ENCODE measurements at places on chromosomes 5 and 9. TPM values are rescaled to one million over a fixed set of nuclear protein-coding genes. Genes with fewer than 3 reads are reported as not detected.

DNA sequence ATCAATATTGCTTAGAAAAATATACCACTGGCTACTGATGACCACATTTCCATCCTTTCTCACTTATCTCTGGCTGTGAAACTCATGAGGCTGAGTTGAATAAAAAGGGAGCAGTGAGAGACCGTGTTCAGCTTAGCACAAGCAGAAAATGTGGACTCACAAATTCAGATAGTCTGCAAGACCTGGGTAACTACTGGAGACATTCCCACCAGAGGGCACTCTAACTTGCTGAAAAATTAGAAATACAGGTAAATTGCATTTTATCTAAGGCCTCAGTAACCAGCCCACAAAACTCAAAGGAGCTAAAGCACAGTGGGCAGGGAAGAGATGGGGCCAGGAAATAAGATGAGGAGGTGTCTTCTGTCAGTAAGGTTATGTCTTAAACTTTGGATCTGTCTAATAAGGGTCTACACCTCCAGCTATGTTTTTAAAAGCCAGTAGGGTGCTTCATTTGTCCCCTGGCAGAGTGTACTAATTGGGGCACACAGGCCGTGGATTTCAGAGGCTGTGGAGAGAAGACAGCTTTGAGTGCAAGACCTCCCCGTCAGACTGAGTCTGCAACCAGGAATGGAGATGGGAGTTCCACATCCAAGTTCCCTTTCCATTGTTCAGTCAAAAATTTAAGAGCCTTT lies 8.7 kb upstream of the NDUFB6 start:
- DNase-seq = peak; percentile 70

DNA sequence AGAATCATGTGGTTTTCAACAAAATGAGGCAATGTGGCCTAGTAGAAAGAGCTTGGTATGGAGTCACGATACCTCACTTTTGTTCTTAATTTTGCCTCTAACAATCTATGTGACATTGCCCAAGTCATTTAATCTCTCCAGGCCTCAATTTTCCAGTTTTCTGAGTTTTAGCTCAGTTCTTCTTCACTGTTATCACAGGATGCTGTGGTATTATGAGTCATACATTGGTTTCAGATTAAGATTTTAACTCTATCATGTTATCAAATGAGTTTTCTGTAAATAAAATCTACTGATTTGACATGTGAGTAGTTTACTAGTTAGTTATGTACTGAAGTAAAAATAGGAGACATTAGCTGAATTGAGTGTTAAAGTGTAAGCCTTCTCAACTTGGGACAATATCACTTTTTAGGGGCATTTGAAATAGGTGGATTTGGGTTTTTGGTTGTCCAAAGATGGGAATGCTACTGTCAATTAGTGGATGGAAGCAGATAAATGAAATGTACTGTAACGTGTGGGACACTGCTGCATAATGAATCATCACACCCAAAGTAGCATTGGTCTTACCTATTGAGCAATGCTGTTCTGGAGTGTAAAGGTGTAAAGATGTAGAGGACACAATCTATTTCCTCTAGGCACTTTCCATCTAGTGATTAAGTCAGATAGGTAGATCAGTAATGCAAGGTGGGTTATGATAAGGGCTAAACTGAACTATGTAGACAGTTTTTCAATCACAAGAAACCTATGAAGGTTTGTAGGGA lies 73.3 kb downstream of the NNT start:
- DNase-seq = no peak

GRCh38 chr9:132207839-132208615 lies 46.2 kb downstream of the NTNG2 start:
- DNase-seq = no peak

DNA sequence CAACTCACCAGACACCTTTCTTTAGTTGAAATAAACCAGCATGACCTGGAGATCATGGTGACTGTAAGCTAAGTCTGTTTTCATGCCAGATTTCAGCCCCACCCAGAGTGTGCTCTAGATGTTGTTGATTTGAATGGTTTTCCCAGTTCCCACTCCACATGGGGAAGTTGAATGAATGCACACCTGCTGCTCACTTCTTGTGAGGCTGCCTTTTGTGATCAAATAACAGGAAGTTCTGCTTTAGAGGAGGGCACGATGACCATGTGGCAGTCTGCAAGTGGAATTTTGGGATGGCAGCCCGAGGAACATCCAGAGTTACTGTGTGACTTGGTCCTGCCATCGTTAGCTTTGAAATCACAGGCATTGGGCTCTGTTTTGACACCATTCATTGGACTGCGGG lies 18.7 kb downstream of the SLC46A2 start:
- no peak for DNase-seq

DNA sequence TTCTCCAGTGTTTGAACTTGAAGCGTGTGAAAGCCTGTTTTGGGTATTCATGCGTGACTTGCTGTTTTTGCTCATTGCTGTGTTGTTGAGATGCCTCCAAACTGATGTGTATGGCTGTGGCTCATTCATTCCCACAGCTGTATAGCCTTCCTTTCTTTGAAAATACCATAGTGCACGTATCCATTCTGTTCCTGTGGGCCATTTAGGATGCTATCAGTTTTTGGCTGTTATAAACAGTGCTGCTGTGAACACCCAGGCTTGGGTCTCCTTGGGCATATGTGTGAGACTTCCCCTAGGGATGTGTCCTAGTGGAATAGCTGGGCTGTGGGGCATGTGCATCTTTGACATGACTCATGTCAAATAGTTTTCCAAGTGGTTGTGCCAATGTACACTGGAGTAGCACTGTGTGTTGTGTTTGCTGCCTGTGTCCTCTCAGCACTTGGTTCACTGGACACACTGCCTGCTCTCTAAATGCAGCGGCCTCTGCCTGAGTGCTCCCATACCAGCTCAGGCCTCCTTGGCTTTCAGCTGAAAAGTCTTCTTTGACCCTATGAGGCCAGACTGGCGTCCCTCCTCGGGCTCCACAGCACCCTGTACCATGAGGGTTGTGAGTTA lies 102.6 kb upstream of the TBC1D2 start:
- no peak for DNase-seq

DNA sequence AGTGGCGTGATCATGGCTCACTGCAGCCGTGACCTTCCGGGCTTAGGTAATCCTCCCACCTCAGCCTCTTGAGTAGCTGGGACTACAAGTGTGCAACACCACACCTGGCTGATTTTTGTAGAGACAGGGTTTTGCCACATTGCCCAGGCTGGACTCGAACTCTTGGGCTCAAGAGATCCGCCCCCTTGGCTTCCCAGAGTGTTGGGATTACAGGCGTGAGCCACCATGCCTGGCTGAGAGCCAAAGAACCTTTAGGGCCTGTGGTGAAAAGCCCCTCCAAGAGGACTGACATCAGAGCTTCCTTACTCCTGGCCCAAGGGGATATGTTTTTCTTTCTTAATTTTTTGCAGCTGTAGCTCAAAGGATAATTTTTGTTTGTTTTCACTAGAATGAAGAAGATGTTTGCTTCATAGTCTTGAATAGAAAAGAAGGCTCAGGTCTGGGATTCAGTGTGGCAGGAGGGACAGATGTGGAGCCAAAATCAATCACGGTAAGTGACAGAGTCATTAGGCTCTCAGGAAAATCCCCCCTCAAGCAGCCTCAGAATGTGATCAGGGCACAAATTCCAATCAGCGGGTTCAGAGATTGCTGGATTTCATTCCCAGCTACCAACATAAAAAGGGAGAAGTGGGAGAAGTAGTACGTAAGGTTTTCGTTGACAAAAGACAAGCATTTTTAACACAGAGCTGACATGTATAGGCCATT lies 77.1 kb downstream of the GOLPH3 start:
- DNase-seq = no peak

- no peak for DNase-seq
These were observed 658 bp downstream of the PCDHGC4 start for GRCh38 chr5:141485321-141486055.

- DNase-seq = no peak
These were observed 280.4 kb downstream of the CDH9 start for GRCh38 chr5:26757941-26758340.

- no peak for DNase-seq
These were observed 134.7 kb downstream of the CDH6 start for GRCh38 chr5:31328040-31328733.

- DNase-seq = no peak
These were observed 93.5 kb downstream of the ZNF608 start for GRCh38 chr5:124652892-124653441.

DNA sequence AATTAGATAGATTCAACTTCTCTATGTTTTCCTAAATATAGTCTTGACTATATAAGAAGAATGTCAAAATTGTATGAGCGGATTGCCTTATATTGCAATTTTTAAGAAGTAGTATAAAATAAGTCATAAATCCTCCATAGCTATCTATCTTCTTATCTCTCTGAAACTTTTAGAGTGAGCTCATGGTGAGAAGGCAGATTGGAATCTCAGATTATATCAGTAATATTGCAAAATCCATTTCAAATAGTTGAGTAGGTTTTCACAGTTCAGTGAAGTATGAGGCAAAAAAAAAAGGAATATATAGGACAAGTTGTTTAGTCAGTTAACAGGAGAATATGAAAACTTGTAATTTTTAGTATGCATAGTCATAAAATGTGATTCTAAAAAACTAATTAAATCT lies 156.4 kb downstream of the FAM174A start:
- DNase-seq = no peak

DNA sequence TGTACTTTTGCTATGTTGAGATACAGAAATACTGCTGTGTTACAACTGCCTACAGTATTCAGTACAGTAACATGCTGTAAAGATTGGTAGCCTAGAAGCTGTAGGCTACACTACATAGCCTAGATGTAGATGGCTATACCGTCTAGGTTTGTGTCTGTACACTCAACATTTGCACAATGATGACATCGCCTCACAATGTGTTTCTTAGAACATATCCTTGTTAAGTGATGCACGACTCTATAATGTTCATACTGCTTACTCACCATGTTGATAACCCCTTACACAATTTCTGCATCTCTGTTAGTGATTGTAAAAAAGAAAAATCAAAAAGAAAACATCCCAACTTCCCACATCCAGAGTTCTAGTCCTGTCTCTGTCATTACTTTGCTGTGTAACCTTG lies 450.0 kb downstream of the CCDC171 start:
- DNase-seq = no peak

DNA sequence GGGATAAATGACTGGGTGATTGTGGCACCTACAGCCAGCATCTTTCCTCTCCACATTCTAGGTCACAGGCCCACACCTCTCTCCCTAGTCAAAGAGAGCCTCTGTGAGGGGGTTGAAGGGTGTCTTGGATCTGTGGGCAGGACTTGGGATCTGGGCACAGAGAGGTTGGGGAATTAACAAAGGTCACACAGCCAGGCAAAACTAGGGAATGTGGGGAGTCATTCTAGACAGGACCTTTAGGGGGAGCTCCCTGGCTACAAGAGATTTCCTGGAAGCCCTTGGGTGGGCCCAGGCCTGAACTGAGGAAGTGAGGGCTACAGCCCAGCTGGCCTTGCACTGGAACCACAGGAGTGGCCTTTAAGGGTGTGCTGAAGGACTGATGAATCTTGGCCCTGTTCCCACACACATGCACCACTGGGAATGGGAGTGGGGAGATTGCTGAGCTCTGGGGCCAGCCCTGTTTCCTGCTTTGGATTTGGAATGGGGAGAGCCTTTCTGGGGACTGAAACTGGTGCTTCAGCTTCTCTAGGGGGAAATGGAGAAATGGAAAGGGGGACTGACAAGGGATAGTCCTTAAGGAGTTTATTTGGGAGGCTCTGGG lies 12.4 kb upstream of the CXXC5 start:
- DNase-seq = no peak

- no peak for DNase-seq
These were observed 97.6 kb downstream of the TLE1 start for GRCh38 chr9:81591791-81592190.

GRCh38 chr9:4792054-4792571 lies 631 bp upstream of the RCL1 start:
- no peak for DNase-seq

GRCh38 chr5:157866536-157866935 lies 7.6 kb upstream of the CLINT1 start:
- no peak for DNase-seq

GRCh38 chr9:136952321-136952850 lies 313 bp downstream of the LCN12 start:
- no peak for DNase-seq

DNA sequence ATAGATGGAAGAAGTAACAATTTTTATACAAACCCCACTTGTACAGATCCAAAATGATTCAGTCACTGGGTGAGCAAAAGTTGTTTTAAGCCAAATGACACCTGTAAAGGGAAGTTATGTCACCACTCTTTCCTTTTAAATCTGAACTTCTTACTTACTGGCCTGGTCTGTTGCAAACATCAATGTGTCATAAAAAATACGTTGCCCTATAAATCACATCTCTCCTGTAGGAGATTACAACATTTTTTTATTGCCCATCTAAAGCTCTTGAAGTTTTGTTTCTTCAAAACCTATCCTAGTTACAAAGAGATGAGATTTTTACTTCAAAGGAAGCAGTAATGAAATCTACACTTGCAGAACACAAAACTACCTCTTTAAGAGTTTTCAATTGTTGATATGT lies 1087.8 kb upstream of the DMAC1 start:
- no peak for DNase-seq

GRCh38 chr5:23208959-23209431 lies 298.4 kb upstream of the PRDM9 start:
- DNase-seq = peak; percentile 43

DNA sequence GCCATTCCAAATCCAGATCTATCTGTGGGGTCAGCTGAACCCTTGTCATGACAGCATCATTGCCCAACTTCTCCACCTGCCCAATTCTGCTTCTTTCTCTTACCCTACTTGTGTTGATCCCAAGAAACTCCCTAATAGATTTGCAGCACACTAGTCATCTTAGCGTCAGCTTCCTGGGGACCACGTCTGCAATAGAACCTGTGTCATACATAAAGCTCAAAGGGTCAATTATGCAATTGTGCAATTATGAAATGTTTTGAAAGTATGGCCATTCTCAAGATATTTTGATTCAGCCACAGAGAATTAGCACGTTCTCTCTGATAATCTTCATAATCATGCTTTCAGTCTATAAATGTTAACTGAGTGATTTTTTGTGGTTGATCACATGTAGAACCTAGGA lies 87.4 kb upstream of the PAPPA start:
- no peak for DNase-seq

GRCh38 chr9:99712214-99712613 lies 109.5 kb upstream of the NR4A3 start:
- DNase-seq = no peak

- no peak for DNase-seq
These were observed 113.8 kb downstream of the ANKRD18B start for GRCh38 chr9:33637881-33638280.

HOMER1 gene
- polyA plus RNA-seq = 19.7 TPM

TEX48 gene
- not detected for polyA plus RNA-seq

KCNN2 gene
- polyA plus RNA-seq = 4.6 TPM

NSMF gene
- polyA plus RNA-seq = 50.4 TPM

PTBP3 gene
- polyA plus RNA-seq = 87.5 TPM

MROH2B gene
- not detected for polyA plus RNA-seq

CSNK1A1 gene
- polyA plus RNA-seq = 182 TPM

CRB2 gene
- 29.9 TPM for polyA plus RNA-seq

Data from renal pelvis (tissue), 12 donors.